ENCODE measurements at places on chromosomes 1 and 21. TPM values are rescaled to one million over a fixed set of nuclear protein-coding genes. Genes with fewer than 3 reads are reported as not detected.

DNA sequence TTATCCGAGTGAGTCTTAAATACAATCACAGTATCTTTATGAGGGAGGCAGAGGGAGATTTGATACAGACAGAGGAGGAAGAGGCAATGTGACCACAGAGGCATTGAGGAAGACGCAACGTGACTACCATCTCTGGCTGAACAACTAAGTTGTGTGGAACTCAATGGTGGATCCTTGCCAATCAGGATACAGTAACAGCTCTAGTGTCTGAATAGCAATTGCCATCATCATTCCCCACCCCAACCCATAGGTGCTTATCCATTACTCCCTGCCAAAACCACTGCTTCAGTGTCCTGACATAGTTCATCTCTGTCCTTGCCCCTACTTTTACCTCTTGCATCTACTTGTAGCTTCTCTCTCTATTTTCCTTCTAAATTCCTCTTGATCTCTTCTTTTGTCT, 20.5 kb upstream of the RHBDL2 start:
- no peak for DNase-seq

LCE1C gene
- not detected for total RNA-seq

GJA4 gene
- total RNA-seq, result 41.0 TPM

- DNase-seq, result no peak
Measured at GRCh38 chr1:93690921-93691789, 9.5 kb upstream of the BCAR3 start.

GRCh38 chr1:152049291-152050083, 12.7 kb upstream of the S100A11 start:
- no peak for DNase-seq
